Nephron progenitor cell (in vitro differentiated cells): ENCODE measurements at places on chromosomes 11 and 22.

DNA sequence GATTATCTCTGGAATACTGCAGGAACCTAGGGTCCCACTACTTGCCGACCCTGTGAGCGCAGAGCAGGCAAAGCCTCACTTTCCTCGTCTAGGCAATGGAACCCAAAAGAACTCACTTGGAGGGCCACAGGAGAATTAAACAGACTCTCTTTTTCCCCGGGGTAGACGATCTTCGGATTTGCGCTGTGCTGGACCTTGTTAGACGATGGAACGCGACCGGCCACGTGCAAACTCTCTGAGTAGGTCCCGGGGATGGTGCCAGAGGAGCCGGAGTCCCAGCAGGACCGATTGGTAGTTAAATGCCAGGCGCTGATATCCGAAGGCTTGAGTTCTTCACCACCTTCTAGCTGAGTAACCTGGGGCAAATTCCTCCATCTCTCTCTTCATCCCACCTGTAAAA, 1.0 kb upstream of the SLC1A2 start:
- DNase-seq, result peak; percentile 9

DNA sequence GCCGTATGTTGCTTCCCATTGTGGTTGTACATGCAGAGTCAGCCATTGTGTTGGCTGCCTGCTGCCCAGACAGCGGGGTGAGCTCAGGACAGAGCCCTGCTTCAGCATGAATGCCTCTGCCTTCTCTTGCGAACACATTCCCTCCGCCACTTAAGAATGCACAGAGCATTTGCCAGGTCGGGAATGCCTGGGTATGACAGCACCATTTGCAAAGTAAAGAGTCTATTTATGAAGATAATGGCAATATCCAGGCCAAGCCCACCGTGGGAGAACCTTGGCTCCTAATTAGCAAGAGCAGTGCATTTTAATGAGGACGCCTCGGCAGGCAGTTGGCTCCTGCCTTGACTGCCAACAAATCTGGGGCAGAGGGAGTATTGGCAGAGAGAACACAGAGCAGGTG, 62.5 kb upstream of the SORL1 start:
- DNase-seq, result no peak

- DNase-seq, result no peak
Observed at GRCh38 chr11:24747275-24748251, 250.7 kb downstream of the LUZP2 start.

GRCh38 chr11:118305726-118306125, 1.2 kb downstream of the CD3E start:
- DNase-seq, result no peak

GRCh38 chr22:44365832-44366231, 53.1 kb upstream of the SHISAL1 start:
- no peak for DNase-seq

DNA sequence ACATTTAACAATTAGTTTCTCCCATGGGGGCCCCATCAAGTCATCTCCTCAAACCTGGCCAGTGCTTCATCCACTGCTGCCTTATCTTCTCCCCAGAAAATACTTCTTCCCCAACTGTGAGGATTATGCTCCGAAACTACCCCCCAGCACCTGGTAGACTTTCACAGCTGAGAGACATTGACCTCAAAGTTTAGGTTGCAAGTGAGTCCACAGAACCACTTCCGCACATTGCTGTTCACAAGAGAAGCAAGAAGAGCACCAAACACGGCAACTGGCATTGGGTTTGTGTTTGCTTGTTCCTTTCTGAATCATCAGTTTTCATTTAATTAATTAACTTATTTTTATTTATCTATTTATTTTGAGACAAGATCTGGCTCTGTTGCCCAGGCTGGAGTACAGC, 6.1 kb downstream of the MCHR1 start:
- no peak for DNase-seq

DNA sequence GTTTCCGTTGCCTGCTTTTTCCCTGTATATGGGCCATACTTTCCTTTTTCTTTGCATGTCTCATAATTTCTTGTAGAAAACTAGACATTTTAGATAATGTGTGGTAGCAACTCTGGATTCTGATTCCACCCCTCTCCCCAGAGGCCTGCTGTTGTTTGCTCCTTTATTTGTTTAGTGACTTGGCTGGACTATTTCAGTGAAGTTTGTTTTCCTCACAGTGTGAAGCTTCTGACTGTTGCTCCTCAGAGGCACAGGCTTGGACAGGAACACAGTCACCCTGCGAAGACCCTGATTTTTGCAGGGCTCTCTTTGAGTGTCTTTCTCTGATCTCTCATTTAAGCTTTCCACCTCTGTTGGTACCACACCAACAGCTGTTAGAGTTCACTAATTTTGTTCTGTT, 72.5 kb downstream of the SWAP70 start:
- no peak for DNase-seq

DNA sequence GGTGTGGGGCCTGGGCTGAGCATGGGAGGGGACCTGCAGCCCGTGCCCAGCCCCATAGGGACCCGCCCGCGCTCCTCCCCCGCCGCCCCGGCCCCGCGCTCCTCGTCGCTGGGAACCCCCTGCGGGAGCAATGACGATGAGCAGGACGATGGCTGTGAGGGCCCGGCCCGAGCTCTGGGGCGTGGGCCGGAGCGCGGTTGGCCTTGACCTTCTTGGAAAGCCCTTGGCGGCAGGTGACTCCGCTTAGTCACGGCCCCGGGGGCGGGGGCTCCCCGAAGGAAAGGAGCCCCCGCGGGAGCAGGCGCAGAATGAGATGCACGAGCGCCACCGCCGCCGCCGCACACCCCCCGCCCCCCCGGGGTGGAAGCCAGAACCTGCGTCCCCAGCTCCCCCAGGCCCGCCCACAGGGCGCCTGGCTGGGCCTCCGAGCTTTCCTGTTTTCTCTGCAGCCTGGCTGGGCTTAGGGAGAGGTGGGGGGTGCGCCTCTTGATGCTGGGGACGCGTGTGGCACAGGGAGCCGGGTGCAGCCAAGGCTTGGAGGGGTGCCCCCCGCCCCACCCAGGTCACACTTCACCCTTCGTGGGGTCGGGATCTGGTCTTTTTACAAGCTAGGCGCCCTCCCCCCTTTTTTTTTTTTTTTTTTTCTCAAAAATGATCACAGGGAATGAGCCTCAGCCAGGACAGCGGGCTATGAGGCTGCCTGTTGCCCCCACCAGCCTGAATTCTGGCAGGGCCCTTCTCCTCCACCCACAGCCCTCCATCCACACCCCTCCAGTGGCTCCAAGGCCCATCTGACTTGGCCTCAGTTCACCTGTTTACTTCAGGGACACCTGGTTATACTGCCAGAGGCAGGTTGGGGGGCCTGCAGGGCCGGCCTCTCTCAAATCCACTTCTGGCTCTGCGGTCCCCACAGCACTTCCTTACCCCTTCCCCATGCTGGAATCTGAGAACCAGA, 17.9 kb downstream of the CRELD2 start:
- DNase-seq, result peak; percentile 62

DNA sequence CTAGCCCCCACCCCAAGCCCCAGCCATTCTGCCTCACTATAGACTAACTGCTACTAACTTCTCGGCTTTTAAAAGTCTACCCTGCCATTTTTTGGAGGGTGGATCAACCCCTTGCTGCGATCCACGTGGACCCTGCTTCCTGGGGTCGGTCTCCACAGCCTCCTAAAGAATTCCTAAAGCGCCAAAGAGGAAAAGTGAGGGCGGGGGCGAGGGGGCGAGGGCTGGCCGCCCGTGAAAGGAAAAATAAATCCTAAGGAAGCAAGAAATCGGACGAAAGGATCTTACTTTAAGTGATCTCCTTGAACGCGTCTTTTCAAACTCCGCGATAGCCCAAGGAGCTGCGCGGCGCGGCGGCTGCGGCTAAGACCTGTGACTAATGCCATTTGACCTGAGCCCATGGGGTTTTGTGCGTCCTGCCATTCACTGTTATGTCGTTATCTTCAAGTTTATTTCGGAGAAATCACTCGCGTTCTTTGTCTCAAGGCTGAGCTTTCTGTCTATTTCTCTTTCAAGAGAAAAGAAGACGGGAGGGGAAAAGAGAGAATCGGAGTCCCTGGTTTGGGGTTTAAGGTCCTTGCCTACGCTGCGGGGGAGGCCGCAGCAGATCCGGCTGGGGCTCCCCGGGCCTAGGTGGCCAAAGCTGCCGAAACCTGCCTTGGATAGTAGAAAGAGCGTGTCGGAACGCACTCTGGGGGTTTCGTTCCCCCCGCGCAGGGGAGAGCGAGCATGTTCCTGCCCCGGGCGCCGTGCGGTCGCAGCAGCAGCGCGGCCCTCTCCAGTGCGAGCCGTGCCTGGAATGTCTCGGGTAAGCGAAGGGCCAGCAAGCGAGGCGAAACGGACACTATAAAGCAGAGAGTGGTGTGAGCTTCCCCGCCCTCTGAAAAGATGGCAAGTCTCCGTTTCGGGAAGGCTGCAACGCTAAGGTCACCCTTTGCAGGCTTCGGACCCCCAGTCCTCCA, 2.8 kb upstream of the DBX1 start:
- DNase-seq, result peak; percentile 79

DNA sequence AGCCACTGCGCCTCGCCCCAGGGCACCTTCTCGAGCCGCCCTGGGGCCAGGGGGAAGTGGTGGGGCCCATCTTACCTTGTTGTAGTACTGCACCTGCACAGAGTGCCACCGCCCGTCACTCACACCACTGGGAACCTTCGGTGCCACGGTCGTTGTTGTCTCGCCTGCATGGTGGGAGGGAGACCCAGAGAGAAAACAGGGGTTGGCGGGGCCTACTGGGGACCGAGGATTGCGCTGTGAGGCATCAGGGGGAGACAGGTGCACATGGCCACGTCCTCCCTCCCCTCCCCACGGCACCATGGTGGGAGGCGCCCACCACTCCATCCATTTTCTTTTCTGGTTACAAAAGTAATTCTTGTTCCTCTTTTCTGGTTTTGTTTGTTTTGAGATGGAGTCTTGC, 97.8 kb downstream of the TRMU start:
- DNase-seq, result no peak

- DNase-seq, result no peak
Observed at GRCh38 chr22:38347944-38348750, 30.9 kb upstream of the CSNK1E start.

GRCh38 chr11:130634961-130635473, 186.6 kb downstream of the ADAMTS15 start:
- DNase-seq, result no peak

DNA sequence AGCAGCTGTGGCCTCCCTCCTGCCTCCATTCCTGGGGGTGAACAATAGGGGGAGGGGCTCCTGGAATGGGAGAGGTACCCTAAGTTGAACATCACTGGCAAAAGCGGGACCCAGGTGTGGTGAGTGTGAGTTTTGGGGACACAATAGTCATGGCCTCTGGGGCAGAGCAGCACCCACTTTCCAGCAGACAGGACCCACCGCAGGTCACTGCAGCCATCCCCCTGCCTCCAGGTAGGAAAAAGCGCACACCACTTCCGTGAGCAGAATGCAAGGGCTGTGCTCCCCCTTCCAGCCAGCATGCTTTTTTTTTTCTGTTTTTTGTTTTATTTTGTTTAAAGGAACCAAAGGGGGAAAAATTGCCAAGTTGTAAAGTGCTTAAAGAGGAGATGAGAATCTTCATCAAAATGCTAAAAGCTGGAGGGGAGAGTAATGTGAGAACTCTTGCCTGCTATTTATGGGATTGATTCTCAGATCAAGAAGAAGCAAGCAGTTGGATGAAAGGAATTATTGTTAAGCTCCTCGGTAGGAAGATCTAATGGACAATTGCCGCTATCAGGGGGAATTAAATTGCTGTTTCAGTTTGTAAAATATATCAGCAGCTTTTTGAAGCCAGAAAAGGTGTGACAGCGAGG, 152.9 kb downstream of the FEZ1 start:
- DNase-seq, result no peak

DNA sequence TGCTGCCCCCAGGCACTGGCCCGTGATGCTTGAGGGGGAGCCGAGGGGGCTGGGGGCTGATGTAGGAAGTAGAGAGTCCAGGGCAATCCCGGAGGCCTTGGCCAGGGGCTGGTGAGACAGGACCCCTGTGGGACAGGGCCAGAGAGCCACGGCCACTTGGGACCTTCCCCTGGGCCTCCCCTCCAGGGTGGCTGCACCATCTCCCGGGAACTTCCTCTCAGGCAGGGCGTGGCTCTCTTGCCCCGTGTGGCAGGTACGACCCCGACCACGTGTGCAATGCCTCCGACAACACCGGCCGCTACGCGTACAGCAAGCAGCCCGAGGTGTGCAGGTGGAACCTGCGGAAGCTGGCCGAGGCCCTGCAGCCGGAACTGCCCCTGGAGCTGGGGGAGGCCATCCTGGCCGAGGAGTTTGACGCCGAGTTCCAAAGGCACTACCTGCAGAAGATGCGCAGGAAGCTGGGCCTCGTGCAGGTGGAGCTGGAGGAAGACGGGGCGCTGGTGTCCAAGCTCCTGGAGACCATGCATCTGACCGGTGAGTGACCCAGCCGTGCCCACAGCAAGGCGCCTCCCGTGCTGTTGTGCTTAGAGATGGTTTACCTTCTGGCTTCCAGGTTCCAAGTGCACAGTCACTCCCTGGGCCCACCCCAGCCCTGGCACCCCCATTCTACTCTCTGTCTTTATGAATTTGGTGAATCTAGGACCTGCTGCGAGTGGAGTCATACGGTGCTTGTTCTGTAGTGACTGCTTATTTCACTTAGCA, 9.7 kb downstream of the SELENOO start:
- no peak for DNase-seq
